M059J (cell line): ENCODE measurements at places on chromosomes 4 and X. TPM values are rescaled to one million over a fixed set of nuclear protein-coding genes. Genes with fewer than 3 reads are reported as not detected.

Gene PF4V1
- not detected in 2 replicates for total RNA-seq

Gene HAND2
- total RNA-seq = not detected in 2 replicates

Gene CPLX1
- not detected in 2 replicates for total RNA-seq

Gene CENPVL3
- total RNA-seq = not detected in 2 replicates

Gene SHROOM4
- 0.54 and 1.8 TPM in 2 replicates for total RNA-seq

Gene GPRIN3
- total RNA-seq = 0.05 and 0.25 TPM in 2 replicates

Gene CENPVL1
- not detected in 2 replicates for total RNA-seq

Gene ZRSR2
- total RNA-seq = 1.9 and 4.2 TPM in 2 replicates
